NK-92 treated with Interleukin-12 subunit alpha and Interleukin-12 subunit beta, amount 100 ng/mL, for 24 hours (cell line): ENCODE measurements at places on chromosomes 6 and 20.

DNA sequence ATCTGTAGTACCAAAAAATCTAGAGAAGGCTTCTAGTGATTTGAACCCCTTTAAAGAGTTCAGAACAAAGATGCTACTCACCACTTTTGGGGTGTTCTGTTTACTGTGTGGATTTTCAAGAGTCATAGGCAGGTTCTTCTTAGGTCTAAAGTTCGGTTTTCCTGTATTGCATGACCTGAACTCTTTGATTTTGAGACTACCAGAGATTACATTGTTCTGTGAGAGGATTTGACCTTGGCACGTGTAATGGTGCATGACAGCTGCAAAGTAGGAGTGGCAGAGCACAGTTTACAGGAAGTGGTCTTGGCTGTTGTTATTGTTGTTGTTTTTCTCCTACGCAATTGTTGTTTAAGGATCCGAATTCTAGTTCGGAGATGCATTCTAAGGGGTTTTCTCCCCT is 592.7 kb downstream of the EPHA7 start:
- no peak for DNase-seq

DNA sequence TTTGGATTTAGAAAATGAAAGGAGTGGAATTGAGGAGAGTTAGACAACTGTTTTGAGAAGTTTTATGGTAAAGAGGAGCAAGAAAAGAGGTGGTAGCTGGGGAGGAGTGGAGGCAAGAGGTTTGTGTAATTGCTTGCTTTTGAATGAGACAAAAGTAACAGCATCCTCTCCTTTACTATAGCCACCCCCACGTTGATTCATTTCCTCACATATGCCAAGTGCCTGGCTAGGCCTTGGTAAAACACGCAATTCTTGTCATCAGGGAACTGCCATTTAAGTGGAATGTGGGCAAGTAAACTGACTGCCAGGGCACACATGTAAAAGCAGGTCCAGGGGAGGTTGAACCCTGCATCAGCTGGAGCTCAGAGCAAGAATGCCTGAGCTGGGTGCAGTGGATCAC is 4.1 kb downstream of the MTRES1 start:
- no peak for DNase-seq

GRCh38 chr6:158233214-158233795 is 65.2 kb downstream of the GTF2H5 start:
- DNase-seq, result no peak

- no peak for DNase-seq
Observed at GRCh38 chr6:111306104-111306888, 176.7 kb downstream of the REV3L start.

- no peak for DNase-seq
Observed at GRCh38 chr6:145904868-145905267, 59.3 kb downstream of the SHPRH start.

- DNase-seq, result no peak
Observed at GRCh38 chr6:72941751-72942150, 283.5 kb downstream of the KHDC1L start.

GRCh38 chr6:44051515-44051914 is 75.7 kb downstream of the MRPL14 start:
- DNase-seq, result no peak

- no peak for DNase-seq
Observed at GRCh38 chr20:10523443-10523842, 88.3 kb downstream of the SLX4IP start.

DNA sequence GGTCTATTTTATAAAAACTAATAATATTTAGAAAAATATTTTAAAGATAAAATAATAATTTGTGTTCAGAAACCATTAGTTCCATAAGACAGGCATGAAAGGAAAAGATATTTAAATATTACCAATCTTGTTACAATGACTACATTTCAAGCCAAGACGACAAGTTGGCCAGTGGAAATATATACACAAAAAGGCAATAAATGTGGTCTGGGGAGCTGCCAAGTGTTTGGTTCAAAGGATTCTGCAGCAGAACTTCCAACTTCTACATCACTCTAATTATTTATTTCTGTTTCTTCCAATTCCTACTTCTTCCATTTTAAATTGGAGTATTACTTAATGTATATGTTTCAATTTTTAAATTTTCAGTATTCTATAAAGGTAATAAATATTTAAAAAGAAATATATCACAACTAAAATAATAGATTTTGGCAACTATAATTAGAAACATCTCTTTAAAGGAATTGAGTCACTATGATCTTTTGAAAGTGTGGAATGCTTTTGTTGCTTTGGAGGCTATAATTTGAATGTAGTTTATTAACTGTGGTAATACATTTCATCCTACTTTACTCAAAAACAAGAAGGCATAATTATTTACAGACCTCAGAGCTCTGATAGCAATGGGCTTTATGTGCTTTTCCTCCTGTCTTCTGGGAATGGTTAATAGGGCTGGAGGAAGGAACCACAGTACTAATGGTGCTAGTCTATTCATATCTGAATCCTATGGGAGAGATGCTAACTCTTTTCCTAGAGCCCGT is 129.7 kb upstream of the FAM184A start:
- DNase-seq, result no peak

- no peak for DNase-seq
Observed at GRCh38 chr6:56243518-56244070, 3.8 kb downstream of the COL21A1 start.

DNA sequence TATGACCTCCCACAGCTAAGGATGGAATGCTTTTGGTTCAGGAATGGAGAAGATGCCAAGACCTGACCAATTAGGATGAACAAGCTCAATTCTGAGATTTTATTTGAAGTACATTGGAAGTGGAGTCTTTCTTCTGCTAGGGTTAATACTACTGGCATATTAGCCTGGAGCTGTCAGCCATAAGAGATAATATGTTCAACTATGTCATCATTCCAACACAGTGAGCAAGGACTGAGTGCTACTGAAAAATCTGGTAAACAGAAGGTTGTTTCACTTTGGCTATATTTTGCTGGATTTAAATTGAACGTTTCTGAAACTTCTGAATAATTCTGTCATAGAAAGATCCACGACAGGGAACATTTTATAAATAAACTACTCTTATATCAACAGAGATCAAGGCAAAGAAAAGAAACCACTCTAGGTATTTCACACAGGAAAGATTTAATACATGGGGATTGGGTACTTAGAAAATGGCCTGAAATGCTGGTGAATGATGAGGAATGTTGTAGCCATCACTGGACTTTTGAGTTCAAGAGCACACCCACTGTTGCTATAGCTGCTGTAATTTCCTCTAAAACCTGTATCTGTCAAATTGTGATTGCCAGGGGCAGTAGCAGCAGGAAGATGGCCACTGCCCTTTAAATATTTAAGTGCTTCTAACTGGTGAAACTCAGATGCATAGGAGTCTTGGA is 200.5 kb downstream of the PLCB4 start:
- DNase-seq, result no peak

- no peak for DNase-seq
Observed at GRCh38 chr6:121504227-121504626, 68.8 kb downstream of the GJA1 start.

GRCh38 chr6:2915150-2915549 is 12.0 kb upstream of the SERPINB9 start:
- no peak for DNase-seq

- DNase-seq, result no peak
Observed at GRCh38 chr6:90338409-90338808, 41.8 kb upstream of the BACH2 start.

GRCh38 chr6:161482517-161482858 is 208.6 kb upstream of the AGPAT4 start:
- DNase-seq, result no peak

GRCh38 chr6:115854866-115855665 is 205.6 kb downstream of the FRK start:
- no peak for DNase-seq

DNA sequence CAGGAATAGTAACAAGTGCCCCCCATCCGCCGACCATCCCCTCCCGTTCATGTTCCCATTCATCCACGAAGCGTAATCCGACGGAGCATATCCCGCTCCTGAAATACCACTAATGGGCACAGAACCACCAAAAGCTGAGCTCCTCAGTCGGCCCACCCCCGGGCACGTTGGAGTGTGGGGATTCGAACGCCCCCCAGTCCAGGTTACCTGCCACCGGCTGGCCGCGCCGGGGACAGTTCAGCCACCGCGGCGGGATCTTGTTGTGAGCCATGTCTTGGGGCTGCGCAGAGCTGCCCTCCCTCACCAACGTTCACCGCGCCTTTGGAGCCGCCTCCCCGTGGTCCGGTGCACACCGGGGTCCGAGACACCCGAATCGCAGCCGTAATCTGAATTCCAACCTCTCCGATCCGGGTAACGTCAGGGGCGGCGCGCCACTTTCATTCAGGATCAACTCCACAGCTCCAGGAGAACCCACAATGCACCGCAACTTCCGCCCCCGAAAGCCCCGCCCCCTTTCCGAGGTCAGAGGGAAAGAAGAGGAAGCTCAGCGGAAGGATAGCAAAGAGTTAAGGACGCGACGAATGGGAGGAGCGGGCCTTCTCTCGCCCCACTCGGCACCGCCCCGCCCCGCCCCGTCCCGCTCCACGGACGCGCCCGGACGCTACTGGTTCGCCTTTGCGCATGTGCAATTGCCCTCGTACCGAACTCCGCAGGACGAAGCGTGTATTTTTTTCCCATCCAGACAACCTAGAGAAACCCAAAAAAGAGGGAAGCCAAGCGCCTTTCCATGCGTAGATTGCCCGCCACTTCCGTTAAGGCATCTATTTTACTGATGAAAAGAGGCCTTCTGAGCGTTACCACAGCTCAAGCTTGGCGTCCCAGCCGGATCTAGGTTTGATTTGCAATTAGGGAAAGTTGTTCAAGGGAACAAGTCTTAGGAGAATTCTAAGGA is at the start of gene RNGTT:
RNGTT (minus strand) TSS at position 480 of the 952 bp plus-strand sequence; CDS start at position 271, 209 bp downstream.
- peak; percentile 98 for DNase-seq

DNA sequence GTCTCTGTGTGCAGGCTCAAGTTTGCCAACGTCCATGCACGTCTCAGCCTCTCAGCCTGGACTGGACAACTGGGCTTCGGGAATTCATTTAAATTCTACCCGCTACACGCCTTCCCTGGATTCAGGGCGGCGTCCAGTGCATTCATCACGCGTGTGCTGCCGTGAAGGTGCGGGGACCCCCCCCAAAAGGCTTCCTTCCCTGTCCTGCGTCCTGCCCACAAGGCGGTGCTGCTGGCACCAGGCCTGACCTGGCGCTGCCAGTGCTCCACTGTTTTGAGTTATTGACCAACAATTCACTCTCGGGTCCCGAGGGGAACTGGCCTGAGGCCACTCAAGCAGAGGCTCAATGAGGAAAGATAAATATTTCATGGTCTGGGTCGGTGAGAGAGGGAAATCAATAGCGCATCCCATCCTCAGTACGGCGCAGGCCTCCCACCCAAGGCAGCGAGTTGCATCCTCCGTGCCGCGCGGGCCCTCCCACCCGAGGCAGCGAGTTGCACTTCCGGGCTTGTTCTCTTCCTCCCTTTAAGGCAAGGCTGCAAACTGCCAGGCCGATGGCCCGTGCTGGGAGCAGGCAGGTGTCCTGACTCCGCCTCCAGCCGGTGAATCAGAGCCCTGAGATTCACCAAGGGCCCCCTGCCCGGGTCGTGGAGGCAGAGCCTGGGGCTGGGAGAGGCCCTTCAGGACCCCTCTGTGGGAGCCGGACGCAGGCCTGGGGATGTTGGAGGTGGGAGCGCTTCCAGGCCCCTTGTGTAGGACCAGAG is 22.8 kb upstream of the BHLHE23 start:
- DNase-seq, result no peak

DNA sequence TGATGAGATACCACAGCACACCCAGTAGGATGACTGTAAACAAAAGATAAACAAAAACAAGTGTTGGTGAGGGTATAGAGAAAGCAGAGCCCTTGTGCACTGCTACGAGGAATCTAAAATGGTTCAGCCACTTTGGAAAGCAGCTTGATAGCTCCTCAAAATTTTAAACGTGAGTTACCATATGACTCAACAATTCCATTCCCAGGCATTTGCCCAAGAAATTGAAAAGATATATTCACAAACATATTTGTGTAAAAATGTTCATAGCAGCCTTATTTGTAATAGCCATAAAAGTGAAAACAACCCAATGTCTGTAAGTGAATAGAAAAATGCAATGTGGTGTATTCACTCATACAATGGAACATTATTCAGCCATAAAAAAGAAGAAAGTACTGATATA is 141.0 kb upstream of the BTBD3 start:
- DNase-seq, result no peak

DNA sequence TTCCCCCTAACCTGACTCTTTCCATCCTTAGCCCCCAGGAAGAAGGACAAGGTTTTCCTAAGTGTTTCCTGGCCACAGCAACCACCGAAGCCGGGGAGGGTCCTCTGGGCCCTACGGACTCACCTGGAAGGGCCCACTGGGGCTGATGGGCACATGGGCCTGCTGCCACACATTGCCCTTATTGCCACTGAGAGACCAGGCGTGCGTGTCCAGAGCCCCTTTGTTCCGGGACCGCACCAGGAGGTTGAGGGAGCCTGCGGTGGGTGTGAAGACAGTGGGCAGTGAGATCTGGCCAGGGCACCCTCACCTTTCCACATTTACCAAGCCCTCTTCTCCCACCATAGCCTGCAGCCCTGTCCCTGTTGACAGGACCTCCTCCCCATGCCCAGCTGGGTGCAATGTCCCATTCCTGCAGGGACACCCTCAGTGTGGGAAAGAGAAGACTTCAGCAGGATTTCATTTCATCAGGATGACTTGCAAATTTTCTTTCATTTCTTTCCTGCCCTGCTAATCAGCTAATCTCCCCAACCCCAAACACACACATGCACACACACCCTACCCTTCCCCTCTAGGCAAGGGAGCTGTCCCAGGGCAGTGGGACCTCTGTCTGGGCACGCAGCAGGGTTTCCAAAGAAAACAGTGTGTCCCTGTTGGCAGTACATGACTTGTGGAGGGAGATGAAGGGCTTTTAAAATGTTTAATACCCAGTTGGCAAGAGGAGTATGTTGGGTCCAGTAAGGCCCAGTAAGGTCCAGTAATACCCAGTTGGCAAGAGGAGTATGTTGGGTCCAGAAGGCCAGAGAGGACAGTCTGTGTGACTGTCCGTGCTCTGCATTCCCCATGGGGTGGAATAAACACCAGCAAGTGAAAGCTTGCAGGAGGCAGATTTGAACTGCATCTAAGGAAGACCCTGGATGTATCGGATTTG is 59.0 kb downstream of the MDGA1 start:
- no peak for DNase-seq

DNA sequence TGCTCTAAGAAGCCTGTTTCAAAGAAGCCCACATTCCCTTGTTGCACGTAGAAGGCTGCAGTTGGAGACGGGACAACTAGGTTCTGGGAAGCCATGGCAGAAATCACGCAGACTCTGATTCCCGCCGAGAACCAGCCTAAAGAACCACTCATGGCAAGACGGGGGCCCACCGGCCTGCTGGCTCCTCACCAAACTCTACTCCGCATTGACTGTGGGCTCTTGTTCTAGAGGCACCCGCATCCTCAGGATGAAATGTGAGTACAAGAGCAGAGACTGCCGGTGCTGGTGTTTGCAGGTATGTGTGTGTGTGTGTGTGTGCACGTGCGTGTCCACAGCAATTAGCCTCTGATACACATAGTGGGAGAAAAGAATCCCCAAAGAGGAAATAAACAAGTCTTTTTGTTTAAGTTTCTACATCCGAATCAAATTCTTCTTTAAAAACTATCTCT is 42.3 kb upstream of the NR2E1 start:
- no peak for DNase-seq

- no peak for DNase-seq
Observed at GRCh38 chr6:44193307-44193910, 23.3 kb upstream of the MYMX start.

GRCh38 chr20:41645372-41645771 is 27.2 kb upstream of the CHD6 start:
- DNase-seq, result no peak
